NCI-H1436 (cell line): ENCODE measurements at places on chromosomes 3 and 15.
A peak's percentile ranks its signal among the peaks of the same experiment; 100 is the strongest.

- DNase-seq = no peak
Observed at GRCh38 chr3:16883723-16884083, 1.1 kb upstream of the PLCL2 start.

GRCh38 chr15:44081026-44082013 lies 113.8 kb downstream of the FRMD5 start:
- DNase-seq = no peak

DNA sequence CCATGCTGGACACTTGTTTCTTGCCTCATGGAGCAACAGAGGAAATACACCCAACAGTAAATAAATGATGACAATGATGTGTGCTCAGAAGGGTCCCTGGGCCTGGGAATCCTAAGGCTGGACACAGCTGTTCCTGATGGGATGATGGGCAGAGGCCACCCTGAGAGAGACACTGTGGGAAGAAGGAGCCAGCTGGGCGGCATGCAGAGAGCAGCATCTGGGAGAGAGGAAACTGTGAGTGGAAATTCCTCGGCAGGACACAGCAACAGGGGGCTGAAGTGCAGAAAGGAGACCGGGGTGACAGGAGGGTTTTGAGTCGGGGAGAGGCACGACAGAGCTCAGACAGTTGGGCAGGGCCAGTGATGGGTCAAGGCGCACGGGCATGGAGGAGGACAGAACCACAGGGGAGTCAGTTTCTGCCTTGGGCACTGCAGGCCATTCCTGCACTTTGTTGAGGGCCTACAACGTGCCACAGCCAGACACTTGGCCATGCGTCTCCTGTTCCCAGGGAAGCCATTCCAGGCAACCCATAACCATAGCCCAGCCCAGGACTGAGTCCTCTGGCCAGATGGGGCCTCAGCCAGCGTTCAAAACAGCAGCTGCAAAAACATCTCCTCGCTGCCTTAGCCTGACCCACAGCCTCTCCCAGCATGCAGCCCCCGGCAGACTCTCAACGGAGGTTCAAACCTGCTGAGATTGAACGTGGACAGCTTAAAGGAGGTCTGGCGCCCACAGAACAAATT lies 36.7 kb upstream of the SLC6A1 start:
- no peak for DNase-seq

DNA sequence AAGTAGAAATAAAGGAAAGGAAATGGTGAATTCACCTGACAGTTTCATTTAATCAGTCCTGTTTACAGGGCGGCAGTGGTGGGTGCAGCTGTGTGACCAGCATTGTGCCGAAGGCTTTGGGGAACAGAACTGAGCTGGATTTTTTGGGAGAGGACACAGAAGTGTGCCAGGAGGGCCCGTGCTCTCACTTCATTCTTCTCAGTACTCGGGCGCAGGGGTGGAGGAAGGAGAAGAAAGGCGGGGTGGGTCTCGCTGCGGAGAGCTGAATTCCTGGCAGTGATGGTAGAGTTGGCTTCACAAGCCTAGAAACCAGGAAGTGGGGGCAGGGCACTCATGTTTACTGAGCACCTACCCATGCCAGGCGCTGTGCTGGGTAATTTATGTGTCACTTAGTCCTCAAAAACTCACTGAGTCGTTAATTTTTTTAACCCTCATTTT lies 64.6 kb downstream of the CRTC3 start:
- DNase-seq = peak; percentile 17
